ENCODE measurements at places on chromosomes 2 and 18.

- DNase-seq: no peak
Measured at GRCh38 chr18:7524786-7525185, 42.3 kb upstream of the PTPRM start.

DNA sequence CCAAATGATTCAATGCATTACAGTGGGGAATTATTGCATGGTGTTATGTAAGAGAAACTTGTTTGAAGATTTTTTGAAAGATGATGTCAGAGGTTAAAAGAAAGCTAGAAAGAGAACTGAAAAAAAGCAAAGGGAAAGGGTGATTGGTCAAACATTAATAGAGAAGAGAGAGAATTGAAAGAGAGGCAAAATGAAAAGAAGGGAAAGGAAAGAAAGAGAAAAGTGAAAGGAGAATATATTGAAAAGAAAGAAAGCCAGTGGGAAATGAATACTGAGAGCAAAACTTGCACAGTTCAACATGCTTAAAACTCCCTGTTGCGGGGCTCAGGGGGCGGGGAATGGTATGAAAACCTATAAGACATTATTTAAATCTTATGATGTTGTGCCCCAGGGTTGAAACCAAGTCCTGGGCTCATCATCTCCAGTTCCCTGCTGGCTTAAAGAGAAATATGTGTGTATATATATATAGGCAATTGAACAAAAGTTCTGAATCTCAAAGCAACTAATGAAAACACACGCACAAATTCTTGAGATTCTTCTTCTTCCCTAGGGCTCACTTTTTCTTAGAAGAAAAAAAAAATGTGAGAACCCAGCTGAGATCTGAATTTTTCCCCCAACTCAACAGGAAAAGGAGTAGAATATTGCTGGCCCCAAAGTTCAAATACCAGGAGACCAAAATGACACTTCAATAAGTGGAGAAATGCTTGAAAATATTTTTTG, 2045.9 kb upstream of the CELF4 start:
- DNase-seq: no peak

- no peak for DNase-seq
Measured at GRCh38 chr2:210324458-210324857, 9.5 kb upstream of the MYL1 start.

DNA sequence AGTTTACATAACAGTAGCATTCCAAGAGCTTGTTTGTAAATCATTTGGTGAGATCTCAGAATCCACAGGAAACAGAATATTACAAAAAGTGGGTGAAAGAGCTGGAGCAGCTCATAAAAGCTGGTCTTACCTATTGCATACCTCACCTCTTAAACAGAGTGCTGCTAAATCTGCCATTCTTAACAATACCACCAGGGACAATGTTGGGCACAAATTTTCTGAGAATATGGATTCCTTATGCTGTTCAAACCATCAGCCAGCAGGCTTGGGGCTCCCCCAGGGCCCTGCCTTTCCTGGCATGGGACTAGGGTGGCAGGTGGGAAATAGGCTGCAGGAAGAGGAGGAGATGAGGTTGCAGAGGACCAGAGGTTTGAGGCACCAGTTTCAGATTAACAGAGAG, 55.6 kb downstream of the TGFA start:
- DNase-seq: no peak

- no peak for DNase-seq
Measured at GRCh38 chr2:238866656-238867277, 18.9 kb downstream of the TWIST2 start.

- no peak for DNase-seq
Measured at GRCh38 chr2:145755019-145755837, 1235.3 kb upstream of the ZEB2 start.

GRCh38 chr18:1104181-1104881, 199.7 kb downstream of the ADCYAP1 start:
- DNase-seq: no peak

GRCh38 chr18:49041435-49042245, 90.9 kb upstream of the SMAD7 start:
- no peak for DNase-seq

DNA sequence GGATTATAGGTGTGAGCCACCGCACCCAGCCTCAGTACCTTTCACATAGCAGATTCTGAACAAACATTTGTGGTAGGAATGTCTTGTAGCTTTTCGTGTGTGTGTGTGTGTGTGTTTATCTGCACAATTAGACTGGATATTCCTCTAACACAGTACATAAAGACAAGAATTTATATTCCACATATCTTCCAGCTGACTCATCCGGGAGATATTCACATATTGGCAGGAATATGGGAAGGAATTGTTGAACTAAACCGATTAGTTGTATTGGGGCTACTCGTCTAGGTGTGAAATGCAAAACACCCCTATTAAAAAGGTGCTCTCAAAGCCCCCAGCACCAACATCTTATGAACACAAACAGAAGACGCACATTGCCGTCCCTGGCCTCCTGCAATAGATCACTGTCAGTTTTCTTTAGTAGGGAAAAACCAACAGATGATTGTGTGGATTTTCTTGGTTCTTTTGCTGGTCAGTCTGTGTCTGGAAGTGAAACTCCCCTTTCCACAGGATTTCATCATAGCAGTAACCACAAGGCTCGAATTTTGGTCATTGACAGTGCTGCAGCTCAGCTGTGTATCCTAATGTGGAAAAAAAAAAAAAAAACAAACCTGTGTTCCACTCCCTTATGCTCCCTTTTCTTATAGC, 208.5 kb upstream of the ACVR2A start:
- DNase-seq: no peak

- no peak for DNase-seq
Measured at GRCh38 chr2:164903204-164903603, 52.1 kb downstream of the SLC38A11 start.

DNA sequence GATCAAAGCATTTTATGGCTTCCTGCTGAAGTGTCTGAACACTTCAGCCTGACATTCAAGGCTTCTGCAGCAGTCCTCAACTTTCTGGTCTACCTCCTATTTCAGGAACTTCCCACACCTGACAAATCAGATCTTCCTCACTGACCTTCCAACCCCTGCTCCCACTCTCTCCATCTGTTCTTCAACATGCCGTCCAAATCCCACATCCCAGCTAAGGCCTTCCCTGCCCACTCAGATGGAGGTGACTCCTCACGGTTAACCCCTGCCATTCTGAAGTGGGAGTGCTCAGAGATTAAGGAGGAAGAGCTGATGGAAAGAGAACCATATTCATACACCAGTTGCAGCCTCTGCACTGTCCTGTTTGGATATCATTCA, 104.8 kb downstream of the POLR1A start:
- DNase-seq: no peak

- no peak for DNase-seq
Measured at GRCh38 chr2:1723397-1724042, 20.8 kb downstream of the PXDN start.

- DNase-seq: no peak
Measured at GRCh38 chr2:159138642-159139182, 147.8 kb downstream of the WDSUB1 start.

DNA sequence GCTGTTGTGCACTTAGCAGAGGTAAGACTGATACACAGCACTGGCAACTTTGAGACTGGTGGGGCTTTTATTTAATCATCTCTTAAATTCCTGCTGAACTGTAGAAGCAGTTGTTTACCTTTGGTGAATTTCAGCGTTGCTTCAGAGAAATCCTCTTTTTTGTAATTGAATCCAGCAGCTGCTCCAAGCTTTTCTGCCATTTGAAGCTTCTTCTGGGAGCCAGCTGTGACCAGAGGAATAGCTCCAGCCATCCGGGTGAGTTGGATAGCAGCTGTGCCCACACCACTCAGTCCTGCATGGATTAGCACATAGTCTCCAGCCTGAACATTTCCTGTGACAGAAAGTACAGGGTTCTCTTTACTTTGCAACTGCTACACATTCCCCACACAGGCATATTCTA, 3.9 kb downstream of the TP53I3 start:
- DNase-seq: no peak

GRCh38 chr2:144405321-144405720, 114.6 kb downstream of the ZEB2 start:
- no peak for DNase-seq

GRCh38 chr18:3260995-3261372, 949 bp upstream of the MYL12B start:
- DNase-seq: no peak

GRCh38 chr2:136128905-136129304, 11.0 kb upstream of the CXCR4 start:
- DNase-seq: no peak

DNA sequence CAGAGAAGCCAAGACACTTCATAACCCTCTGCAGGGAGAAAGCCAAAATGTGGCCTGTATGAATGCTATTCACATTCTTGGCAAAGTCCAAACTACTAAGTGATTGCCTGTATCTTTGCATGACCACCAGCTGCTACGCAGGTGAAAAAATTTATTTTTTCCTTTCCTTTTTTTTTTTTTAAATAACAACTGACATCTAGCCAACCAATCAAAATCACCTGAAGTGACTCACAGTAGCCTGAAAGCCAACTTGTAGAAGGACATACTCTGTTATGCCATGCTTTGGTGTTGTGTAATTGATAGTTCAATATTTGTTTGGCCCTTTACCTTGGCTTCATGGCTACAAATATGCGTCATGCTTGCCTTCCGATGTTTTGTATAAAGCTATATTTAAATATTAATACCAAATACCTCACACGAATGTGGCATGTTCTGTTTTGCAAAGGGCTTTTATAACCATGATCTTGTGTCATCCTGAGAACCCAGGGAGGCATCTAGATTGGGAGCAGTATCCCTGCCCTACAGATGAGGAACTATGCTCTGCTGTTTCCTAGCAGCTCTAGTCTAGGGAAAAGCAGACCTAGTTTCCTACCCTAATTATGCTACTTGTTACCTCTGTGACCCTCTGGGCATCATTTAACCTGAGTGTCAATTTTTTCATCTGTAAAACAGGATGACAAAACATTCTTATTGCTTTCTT, 102.1 kb downstream of the MYOM1 start:
- DNase-seq: no peak

- DNase-seq: no peak
Measured at GRCh38 chr18:5542515-5543035, 1.2 kb downstream of the EPB41L3 start.

- no peak for DNase-seq
Measured at GRCh38 chr18:67281746-67282145, 234.8 kb downstream of the DSEL start.

GRCh38 chr2:217463402-217464075, 539.3 kb downstream of the TNS1 start:
- DNase-seq: no peak

DNA sequence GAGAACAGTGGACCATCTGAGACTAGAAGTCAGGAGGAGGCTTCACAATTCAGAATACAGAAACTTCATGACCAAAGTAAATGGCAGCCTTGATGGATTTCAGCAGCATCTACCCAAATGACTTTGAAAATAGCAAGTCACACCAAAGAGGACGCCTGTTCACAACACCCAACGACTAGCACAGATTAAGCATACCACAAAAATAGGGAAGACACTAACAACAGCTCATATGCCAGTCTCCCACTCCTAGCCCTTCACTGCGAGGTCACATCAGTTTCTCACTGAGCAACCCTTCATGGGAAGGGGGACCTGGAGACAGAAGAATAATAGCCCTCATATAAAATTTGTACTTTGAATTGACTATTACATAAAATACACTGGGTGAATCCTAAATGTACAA, 228.4 kb upstream of the SLC39A10 start:
- DNase-seq: no peak

- no peak for DNase-seq
Measured at GRCh38 chr18:8952769-8953760, 149.4 kb upstream of the NDUFV2 start.

GRCh38 chr2:10792660-10793400, 19.8 kb downstream of the PDIA6 start:
- no peak for DNase-seq

DNA sequence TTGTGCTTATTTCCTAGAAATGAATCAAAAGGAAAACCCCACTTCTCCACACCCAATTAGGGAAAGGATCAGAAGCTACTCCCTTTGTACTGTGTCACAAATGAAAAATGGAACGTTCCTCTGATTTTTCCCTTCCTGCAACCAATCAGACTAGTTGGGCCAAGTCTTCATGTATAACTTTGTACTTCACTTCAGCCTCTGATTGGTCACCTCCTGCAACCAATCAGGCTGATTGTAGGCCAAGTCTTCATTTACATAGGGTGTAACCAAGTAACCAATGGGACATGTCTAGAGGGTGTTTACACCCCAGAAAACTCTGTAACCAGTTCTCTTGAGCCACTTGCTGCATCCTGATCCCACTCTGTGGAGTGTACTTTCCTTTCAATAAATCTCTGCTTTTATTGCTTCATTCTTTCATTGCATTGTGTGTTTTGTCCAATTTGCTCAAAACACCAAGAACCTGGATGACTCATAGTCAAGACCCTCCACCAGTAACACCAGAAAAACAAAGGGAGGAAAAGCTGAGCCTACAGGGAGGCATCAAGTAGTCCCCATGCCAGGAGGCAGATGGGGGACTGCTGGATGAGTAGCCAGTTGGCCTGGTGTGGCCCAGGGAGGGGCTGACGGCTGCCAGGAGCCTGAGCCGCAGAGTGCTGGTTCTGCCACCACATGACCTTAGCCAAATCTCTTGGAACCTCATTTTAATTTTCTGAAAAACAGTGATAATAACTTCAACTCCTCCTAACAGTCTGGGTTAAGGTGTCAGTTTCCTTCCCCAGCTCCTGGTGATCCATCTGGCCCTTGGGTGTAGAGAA, 46.1 kb downstream of the SOWAHC start:
- no peak for DNase-seq

DNA sequence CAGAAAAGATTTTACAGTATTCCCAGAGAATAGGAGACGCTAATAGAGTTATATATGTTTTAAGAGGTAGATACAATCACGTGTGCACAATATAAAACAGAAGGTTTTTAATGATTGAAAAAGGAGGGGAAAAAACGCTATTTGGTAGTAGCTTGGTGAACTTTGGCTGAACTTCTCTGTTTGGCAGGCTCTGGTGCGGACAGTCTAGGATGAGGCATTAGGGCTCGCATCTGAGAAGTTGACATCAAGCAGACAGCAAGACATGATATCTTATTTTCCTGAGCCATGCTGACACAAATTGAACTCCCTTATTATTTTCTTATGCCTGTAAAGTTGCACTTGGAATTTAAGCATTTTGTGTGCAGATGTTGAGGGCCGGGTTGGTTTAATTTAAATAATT, 176.6 kb downstream of the EN1 start:
- DNase-seq: no peak

GRCh38 chr2:105184420-105184819, 57.1 kb upstream of the GPR45 start:
- DNase-seq: no peak

DNA sequence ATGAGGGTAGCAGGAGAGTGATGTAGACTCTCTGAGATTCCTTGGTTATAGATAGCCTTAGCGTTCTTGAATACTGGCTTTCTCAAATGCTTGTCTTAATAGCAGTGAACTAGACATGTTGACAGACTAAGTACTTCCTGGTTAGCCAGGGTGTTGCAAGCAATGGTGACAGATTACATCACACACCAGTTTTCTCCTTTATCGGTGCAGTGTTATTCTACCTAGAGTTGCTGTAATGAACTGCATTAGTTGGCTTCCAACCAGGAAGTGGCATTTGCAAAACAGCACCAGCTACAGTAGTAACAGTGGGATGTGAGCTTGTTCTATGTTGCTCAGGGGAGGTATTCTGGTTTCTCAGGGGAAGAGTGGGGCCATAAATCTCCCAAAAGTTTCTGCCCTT, 582.2 kb upstream of the DDX18 start:
- DNase-seq: no peak
